ENCODE measurements at places on chromosomes 5 and 9.

DNA sequence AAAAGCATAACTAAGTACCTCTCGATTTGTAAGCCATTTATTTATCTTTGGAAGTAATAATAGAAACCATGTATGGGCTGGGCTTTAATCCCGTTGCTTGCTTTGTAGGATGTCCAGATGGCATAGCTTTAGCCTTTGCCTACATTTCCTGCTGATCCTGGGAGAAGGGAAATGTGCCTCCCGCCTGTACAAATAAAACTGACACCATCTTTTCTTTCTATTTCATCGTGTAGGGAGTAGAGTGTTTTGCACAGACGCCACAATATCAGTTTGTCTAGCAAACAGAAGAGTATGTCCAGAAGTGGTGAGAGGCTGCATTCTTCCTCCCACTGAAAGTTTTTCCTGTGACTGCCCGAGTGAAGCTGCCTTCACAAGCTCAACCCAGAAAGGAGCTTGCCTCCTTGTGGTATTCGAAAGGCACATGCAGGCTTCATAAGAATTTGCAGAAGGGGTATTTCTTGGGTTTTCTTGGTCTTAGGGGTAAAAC, 24.7 kb upstream of the TJP2 start:
- DNase-seq, result no peak

GRCh38 chr5:8807636-8808035, 738.2 kb downstream of the SEMA5A start:
- DNase-seq, result no peak

- DNase-seq, result no peak
Measured at GRCh38 chr9:14654932-14655331, 38.3 kb downstream of the ZDHHC21 start.

DNA sequence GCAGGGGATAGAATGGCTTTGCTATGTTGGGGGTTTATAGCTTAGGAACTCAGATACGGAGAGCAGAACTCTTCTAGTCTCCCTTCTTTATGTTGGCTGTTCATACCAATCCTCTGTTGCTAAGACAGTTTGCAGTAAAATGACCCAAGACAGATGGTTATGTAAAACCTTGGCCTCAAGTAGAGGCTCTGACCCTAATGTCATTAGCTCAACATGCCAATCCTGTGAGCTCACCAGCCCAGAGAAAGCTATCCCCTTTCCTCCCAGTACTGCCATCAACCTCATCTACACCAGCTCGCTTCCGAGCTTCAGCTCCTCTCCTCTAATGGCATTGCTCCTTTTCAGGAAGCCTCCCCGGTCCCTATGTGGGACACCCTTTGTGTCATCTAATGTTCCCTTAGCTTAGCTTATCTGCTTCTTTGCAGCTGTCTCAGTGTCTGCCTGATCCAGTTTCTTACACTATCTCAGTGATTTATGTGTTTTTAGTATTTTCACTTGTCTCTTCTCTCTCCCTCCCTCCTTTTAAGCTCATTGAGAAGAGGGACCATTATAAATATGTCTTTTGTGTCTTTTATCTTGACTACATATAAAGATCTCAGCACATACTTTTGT, 281.3 kb upstream of the CLINT1 start:
- no peak for DNase-seq

DNA sequence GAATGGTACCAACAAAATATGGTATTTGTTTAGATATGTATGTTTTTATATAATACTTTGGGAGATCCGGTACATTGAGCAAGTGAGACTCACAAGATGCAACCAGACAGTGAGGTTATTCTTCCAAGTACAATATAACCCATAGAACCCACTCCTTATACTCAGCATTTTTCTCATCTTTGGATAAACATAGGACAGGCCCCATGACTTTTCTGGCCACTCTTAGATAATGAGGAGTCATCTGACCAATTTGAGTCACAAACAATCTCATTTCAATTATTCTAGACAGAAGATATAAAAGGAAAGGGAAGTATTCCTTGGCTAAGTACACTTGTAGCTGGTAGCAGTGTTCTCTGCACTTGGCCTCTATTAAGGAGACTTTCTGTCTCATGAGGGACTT, 150.2 kb downstream of the SGCD start:
- no peak for DNase-seq

GRCh38 chr5:158841481-158842276, 258.0 kb downstream of the EBF1 start:
- DNase-seq, result no peak

DNA sequence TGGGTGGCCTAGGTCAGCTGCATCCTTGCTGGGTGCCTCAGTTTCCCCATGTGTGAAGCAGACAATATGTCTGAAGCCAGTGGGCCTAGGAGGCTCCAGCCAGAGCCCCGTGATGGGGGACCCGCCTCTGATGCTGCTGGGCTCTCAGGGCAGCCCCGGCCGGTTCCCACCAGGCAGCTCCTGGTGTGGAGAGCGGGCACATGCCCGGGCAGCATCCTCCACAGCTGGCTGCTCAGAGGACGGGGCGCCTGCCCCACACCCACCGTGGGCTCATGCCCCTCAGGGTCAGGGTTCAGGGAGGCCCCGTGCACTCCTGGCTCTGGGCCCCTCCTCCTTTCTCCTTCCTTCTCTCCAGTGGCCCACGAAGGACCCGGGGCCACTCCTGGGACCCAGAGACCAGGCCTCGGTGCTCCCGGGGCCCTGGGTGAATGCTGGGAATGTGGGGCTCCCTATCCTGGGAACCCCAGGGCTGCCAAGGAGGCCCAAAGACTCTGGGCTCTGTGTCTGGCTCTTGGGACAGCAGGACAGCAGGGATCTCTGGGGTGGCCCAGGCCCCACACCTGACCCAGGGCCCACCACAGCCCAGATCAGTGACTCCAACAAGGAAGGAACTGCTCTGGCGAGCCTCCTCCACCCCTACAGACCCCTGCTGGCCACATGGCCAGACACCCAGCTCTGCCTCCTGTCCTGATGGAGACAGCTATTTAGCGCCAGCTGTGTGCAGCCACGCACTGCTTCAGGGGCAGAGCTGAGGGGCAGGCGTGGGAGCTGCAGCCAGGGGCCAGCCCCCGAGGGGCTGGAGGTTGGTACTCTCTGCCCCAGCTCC, 39.5 kb upstream of the EGFL7 start:
- DNase-seq, result no peak

- DNase-seq, result no peak
Measured at GRCh38 chr5:2532809-2533208, 218.7 kb downstream of the IRX2 start.
